ENCODE measurements at places on chromosomes 5 and 9.

- DNase-seq = peak; percentile 11
Observed at GRCh38 chr5:95686651-95687050, 3.9 kb upstream of the SPATA9 start.

DNA sequence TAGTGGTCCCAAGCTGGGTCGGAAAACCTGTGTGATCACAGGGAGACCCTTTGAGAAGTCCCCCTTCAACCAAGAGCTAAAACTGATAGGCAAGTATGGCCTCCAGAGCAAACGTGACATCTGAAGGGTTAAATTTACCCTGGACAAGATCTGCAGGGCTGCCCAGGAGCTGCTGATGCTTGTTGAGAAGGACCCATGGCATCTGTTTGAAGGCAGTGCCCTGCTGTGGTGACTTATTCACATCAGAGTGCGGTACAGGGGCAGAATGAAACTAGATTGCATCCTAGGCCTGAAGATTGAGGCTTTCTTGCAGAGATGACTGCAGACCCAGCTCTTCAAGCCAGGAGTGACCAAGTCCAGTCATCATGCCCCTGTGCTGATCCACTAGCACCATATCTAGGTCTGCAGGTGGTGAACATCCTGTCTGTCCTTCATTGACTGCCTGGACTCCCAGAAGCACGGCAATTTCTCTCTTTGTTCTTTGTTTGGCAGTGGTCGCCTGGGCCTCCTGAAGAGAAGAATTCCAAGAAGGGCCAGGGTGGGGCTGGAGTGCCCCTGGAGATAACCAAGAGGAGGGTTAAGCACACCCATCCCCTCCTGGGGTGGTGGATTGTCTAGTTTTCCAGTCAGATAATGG, 25.7 kb upstream of the CHD1 start:
- DNase-seq = no peak

- no peak for DNase-seq
Observed at GRCh38 chr5:161547406-161547737, 847 bp upstream of the GABRB2 start.

- DNase-seq = no peak
Observed at GRCh38 chr5:177003649-177004048, 2.9 kb downstream of the UIMC1 start.

- DNase-seq = no peak
Observed at GRCh38 chr9:116175614-116176013, 22.0 kb downstream of the PAPPA start.

GRCh38 chr5:170638454-170639220, 134.8 kb downstream of the KCNIP1 start:
- peak; percentile 38 for DNase-seq

DNA sequence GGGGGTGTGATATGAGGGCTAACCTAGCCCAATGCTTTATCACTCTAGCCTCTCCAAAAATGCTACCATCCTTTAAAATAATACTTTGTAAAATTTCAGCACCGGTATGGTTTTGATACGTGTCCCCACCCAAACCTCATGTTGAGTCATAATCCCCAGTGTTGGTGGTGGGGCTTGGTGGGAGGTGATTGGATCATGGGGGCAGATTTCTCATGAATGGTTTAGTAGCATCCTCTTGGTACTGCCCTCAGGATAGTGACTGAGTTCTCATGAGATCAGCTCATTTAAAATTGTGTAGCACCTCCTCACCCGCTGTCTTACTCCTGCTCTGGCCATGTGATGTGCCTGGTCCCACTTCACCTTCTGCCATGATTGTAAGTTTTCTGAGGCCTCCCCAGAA, 35.0 kb upstream of the ANKH start:
- DNase-seq = no peak

DNA sequence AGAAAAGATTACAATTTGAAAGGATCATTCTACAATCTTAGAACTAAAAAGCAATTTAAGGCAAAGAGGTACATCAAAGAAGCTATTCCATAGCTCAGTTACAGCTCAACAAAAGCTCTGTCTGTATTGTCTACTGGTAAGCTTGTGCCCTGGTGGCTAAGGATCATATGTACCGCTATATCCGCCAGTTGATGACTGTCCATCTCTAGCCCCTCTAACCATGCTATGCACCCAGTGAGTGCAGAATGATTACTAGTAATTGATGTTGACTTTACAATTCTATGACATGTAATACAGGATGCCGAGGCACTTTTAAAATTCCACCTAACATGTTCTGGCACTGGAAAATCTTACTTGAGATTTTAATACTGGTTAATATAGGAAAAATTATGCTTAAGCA, 13.1 kb downstream of the LOX start:
- no peak for DNase-seq

DNA sequence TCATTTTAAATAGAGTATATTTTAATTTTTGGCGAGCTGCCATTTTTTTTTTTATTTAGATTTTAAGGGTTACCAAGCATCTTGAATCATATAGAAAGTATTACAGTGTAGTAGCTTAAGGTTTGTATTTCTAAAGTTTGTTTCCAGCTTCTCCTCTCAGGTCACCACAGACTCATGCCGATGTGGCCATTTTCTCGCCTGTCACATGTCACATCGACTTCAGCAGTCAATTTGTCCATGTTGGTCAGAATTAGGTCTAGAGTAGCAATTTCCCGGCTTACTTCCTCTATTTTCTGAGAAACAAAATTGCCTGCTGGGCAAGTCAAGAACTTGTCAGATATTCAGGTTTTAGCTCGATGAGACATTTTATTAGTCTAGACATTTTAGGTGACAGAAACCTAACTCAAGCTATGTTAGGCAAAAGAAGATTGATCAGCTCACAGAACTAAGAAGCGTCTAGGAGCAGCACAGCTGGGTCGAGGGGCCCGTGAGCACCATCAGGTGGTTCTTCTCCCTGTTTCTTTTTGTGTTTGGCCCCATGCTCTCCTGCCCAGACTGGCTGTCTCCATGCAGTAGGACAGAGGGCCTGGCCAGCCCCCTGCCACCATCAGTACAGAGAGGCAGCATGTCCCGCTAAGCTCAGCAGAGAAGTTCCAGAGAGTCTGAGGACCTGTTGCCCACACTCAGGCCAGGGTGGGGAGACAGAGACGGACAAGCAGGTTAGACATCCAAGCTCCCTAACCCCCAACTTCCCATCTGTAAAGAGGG, 48.4 kb upstream of the AFAP1L1 start:
- no peak for DNase-seq

- peak; percentile 70 for DNase-seq
Observed at GRCh38 chr5:43042176-43042625, 2.1 kb upstream of the ANXA2R start.

DNA sequence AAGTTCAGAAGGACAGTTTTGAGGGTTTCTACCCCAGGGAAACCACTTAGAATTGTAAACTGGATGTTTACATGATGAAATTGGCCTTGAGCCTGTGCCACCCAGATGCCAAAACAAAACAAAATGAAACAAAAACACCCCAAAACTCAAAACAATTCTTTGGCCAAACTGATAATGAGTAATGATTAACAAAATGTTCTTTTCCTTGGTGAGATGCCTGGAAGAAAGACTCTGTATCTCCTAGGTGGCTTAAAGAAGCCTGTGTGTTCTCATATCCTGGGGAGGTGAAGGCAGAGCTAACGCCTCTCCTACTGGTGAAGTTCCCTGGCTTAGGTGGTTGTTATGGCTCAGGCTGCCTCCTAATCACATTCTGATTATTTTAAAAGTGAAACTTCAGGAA, 120.5 kb downstream of the NPR3 start:
- DNase-seq = no peak
